ENCODE measurements at places on chromosomes 2 and 18. TPM values are rescaled to one million over a fixed set of nuclear protein-coding genes. Genes with fewer than 3 reads are reported as not detected.

DNA sequence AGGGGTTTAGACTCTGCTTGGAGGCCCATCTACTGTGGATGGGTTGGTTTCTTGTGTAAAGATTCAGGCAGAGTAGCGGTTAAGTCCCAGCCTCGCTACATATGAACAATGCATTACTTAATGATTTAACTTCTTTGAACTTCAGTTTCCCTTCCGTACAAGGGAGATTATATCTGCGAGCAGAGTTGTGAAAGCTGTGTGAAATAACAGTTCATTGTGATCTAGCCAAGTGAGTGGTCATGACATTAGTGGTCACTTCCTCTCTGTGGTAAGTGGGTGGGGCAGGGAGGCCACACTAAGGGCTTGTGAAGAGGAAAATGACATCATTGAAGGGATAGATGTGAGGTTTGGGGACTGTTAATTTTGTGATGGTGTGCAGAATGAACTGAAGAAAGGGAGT, 14.1 kb upstream of the MEX3C start:
- no peaks in the 10 kb centered on the region for H3K36me3 ChIP-seq
- peaks cover 12% of the 10 kb centered on the region for H3K4me1 ChIP-seq
- H3K27me3 ChIP-seq = no peaks in the 10 kb centered on the region

DNA sequence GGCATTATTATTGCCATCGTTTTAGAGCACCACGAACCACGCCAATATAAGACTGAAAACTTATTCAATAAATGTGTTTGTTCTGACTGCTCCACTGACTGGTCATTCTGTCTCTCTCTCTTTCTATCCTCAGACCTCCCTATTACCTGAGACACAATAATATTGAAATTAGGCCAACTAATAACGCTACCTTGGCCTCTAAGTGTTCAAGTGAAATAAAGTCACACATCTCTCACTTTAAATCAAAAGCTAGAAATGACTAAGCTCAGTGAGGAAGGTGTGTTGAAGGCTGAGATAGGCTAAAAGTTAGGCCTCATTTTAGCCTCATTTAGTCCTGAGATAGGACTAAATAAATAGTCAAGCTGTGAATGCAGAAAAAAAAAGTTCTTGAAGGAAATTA, 38.8 kb downstream of the G6PC2 start:
- no peak overlapping the region for H3K4me3 ChIP-seq
- no peak for DNase-seq
- H3K27me3 ChIP-seq = no peaks in the 10 kb centered on the region
- no peaks in the 10 kb centered on the region for H3K4me1 ChIP-seq
- no peaks in the 10 kb centered on the region for H3K36me3 ChIP-seq

Gene FBXO15
- total RNA-seq = 2.5 TPM

Gene IHH
- 0.17 TPM for total RNA-seq

Gene CYP27C1
- not detected for total RNA-seq

Gene CYP27A1
- 8.1 TPM for total RNA-seq

Gene PDCD1
- 5.9 TPM for total RNA-seq

DNA sequence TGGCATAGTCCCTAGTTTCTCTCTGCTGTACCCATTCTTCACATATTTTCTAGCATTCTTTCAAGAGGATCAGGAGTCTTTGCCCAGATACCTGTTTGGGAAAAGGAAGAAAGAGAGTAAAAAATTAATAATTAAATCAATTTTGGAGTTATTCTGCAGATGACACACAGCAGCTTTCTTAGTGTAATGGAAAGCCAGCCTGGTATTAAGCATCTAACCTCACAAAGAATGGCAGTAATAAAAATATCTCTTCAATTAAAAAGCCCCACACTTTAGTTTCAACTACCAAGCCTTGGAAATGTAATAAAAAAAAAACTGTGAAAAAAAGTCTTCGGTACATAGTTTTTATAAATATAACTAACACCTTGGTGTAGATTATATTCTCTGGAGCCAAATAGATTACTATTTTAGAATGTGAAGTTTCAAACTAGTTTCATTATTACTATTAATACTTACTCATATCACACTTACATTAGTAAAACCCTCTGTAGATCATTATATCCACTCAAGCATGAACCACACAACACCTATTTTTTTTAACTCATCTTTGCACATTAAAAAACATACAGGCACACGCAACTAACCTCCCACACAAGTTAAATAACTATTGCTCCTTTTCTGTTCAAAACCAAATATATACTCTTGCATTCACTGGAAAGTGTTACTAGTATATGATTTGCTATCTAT, 90.9 kb downstream of the GPD2 start:
- no peaks in the 10 kb centered on the region for H3K27me3 ChIP-seq
- no peak overlapping the region for H3K4me3 ChIP-seq
- DNase-seq = no peak
- no peaks in the 10 kb centered on the region for H3K36me3 ChIP-seq
- no peaks in the 10 kb centered on the region for H3K4me1 ChIP-seq

DNA sequence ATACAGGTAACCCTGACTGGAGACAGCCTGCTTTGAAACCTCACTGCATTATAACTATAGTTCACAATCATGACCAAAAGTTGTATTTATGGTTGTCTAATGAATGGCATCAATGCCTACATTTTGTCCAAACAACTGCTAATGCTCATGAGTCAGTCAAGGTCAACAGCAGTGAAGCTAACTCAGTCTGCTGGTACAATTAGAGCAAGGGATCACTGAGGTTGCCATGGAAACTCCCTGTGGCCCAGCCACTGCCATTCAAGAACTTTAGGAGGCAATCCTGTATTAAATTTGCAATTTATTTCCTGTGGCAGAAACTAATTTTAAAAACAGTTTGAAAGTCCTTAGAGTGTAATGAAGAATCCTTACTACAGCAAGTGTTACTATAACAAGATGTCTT, 185.1 kb upstream of the SMAD7 start:
- no peaks in the 10 kb centered on the region for H3K27me3 ChIP-seq
- DNase-seq = no peak
- no peak overlapping the region for H3K4me3 ChIP-seq
- H3K4me1 ChIP-seq = no peaks in the 10 kb centered on the region
- H3K36me3 ChIP-seq = no peaks in the 10 kb centered on the region
- no peak overlapping the region for H3K27ac ChIP-seq

Gene VWC2L
- total RNA-seq = not detected
